Posterior cingulate gyrus (tissue), 11 donors: ENCODE measurements at places on chromosomes 4 and X.

DNA sequence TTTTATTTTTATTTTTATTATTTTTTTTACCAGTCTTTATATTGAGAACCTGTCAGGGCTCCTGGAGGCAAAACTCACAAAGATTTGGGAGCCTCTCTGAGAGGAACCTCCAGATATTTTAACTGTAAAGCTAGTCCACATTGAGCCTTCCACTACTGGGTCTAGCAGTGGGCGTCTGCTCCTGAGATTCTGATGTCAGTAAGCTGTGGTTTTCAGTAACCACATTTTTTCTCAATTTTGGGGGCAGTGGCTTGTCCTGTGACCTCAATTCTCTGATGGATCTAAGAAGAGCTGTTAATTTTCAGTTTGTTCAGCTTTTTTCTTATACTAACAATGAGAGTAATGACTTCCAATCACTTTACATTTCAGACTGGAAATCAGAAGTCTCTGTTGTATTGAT, 23.6 kb upstream of the GPRASP1 start:
- no peak for DNase-seq

- DNase-seq, result no peak
Observed at GRCh38 chr4:155569960-155570515, 96.6 kb upstream of the GUCY1A1 start.

- no peak for DNase-seq
Observed at GRCh38 chrX:43677993-43678392, 21.9 kb downstream of the MAOA start.

DNA sequence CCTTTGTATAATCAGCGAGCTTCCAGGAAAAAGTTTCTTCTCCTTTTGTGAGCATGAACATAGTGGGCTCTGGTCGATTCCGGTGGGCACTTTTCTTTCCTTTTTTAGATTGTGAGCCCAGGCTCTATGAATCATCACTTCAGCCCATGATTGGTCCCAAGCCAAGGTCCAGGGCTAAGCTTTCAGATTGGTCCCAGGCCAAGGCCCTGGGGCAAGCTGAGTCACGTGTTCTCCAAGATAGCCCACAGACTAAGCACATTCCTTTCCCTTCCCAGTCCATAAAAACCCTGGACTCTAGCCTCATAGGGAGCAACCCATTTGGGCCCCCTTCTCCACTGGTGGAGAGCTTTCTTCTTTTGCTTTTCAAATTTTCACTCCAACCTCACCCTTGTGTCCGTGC, 430.5 kb downstream of the NAP1L3 start:
- no peak for DNase-seq

DNA sequence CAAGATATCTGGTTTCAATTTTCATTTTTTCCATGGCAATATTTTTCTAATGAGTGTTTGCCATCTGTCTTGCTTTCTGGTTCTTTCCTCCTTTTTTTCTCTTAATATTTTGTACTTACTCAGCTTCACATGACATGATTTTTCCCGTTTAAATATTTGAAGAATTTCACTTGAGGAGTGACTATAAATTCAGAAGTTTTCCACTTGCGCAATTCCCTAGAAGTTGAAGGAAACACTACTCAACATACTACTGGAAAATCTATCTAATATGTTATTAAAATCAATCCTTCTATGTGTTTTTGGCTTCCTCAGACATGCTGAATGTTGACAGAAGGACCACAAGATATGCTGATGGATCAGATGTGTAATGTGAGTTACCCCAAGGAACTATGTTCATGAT, 36.8 kb upstream of the BANK1 start:
- DNase-seq, result no peak

GRCh38 chr4:150090836-150091235, 12.6 kb downstream of the DCLK2 start:
- no peak for DNase-seq

GRCh38 chr4:25986807-25987206, 72.8 kb downstream of the SMIM20 start:
- DNase-seq, result no peak

GRCh38 chr4:158259955-158260575, 49.8 kb downstream of the TMEM144 start:
- no peak for DNase-seq
